ENCODE measurements at places on chromosomes 12 and 14.

- DNase-seq: peak; percentile 39
These were observed 17.0 kb upstream of the WNT5B start for GRCh38 chr12:1611803-1612572.

DNA sequence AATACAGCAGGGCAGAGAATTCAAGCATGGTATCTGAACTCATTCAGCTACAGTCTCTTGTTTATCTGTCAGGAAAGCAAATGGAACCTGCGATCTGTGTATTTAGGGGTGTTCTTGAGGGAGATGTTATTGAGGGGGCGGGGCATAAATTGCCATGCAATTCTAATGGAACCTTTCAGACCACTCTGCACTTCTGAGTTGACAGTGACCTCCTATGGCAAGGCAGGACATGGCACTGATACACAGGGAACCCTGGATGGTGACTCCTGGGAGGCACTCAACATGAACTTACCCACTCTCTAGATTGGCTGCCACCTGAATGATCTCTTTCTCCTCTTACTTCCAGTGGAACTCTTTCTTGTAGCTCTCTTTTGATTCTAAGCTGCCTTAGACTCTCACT is 787.3 kb downstream of the VRK1 start:
- no peak for DNase-seq

GRCh38 chr12:116538076-116538591 is 21.0 kb upstream of the MAP1LC3B2 start:
- no peak for DNase-seq

GRCh38 chr14:23409966-23410635 is 2.0 kb upstream of the MYH6 start:
- no peak for DNase-seq

DNA sequence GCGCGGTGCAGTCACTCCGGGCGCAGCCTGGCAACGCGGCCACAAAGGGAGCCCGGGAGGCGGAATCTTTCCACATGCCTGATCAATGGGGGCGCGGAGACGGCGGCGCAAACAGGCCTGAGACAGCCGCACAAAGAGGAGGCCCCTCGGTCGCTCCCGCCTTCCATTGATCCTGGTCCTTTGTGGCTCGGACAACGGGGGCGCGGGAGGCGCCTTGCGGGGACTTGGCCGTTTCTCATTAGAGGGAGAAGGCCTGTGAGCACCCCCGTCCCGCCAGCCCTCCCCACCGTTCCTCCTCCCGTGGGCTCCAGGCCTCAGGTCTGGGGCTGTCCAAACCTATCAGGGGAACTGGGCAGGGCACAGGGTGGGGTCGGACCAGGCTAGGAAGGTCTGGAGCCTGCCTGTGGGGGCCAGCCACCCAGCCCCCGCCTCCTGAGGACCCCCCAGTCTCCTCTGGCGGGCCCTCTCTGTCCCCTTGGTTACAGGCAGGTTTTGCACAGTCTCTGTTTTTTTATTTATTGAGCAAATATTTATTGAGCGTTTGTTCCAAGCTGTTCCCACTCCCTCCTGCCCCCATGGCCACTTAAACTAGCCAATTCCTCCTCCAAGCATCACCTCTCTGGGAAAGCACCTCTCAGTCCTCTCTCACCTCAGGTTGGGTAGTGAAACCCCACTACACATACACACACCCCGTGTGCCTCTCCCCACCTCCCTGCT is 29.0 kb upstream of the MSI1 start:
- DNase-seq: no peak

DNA sequence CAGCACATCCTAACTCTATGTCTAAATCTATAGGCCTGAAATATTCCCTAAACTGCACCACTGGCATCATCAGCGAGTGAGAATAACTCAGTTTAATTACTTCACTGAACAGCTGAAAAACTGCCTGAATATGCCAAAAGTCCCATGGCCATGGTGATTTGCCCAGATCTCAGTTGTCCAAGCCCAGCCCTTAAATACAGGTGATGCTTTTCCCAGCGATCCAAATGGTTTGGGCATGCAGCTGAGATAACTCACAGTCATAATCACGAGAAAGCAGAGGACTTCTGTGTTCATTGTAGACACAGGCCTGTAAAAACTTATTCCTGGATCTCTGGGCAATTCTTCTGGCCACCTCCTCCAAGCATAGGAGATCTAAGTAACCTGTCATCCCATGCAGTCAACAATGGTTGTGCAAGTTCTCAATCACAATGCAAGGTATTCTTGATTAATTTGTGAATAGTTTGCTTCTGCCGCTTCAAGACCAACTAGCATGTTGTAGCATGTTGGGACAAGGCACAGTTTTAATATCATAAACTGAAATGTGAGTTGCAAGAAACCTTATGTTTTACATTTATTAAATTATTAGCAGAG is 40.5 kb downstream of the DUSP6 start:
- DNase-seq: no peak

- DNase-seq: peak; percentile 80
These were observed 668 bp downstream of the TRIP11 start for GRCh38 chr14:92039063-92039718.
